ENCODE measurements at places on chromosomes 3 and 15.

DNA sequence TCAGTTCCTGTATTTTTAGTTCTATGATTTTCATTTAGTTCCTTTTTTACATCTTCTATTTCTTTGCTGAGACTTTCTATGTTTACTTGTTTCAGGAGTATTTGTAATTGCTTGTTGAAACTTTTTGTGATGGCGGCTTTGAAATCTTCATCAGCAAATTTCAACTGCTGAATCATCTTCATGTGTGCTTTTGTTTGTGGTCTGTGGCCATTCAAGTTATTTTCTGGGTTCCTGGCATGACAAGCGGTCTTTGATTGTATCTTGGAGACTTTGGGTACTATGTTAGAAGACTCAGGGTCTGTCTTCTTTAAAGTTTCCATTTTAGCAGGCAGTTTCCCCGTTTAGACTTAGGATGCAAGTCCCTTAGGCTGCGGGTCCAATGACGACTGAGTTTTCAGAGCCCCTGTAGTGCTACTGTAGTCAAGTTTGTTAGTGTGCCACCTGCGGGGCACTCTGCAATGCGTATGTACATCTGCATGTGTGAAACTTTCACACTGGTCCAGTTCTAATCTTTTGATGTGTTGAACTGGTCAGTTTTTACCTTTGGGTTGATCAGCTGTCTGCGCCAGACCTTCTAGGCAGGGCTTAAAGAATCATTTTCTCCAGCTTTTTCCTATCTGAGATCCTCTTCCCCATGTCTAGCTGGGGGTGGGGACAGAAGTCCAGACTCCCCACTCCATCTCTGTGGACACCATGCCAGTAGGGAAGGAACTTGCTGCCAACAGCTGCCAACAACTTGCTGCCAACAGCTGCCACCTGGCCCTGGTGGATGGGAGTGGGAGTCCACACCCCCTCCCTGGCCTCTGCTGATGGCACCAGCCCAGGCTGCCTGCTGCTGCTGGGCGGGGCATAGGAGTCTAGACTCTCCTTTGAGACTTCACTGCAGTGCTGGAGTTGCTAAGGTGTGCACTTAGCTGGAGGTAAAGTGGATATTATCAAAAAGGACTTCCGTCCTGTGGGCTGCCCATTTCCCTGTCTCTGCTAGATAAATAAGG lies 190.9 kb downstream of the TJP1 start:
- DNase-seq: no peak

GRCh38 chr3:58093574-58094195 lies 85.5 kb downstream of the FLNB start:
- no peak for DNase-seq

DNA sequence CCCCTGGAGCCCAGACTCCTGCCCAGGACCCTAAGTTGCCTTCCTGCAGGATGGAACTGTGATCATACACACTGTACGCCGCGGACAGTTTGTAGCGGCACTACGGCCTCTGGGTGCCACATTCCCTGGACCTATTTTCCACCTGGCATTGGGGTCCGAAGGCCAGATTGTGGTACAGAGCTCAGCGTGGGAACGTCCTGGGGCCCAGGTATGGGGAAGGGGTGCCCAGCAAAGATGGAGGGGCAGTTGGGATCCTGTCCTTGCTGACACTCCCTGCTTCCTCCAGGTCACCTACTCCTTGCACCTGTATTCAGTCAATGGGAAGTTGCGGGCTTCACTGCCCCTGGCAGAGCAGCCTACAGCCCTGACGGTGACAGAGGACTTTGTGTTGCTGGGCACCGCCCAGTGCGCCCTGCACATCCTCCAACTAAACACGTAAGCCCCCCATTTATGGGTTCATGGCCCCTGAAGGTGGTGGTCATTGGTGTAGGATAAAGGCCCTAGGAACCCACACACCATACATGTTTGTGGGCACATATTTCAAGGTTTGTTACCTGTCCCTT lies 28.8 kb downstream of the NBEAL2 start:
- DNase-seq: no peak

GRCh38 chr3:25007974-25008658 lies 419.9 kb upstream of the RARB start:
- DNase-seq: no peak

DNA sequence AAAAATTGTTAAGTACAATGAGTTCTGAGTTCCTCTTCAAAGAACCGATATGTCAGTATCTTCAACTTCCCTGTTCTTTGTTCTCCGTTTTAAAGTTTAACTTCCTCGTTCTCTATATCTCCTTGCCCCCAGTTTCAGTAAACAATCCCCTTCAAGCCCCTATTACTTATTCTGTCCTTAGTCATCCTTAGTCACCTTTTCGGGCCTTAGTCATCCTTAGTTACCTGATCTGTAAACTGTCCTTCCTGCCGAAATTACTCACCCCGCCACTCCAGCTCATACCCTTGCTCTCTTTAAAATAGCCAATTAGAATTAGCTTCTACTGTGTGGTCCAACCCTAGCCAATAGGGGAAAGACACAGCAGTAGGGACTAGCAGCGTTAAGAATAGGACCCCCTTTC lies 1165.6 kb downstream of the NSUN3 start:
- DNase-seq: no peak

DNA sequence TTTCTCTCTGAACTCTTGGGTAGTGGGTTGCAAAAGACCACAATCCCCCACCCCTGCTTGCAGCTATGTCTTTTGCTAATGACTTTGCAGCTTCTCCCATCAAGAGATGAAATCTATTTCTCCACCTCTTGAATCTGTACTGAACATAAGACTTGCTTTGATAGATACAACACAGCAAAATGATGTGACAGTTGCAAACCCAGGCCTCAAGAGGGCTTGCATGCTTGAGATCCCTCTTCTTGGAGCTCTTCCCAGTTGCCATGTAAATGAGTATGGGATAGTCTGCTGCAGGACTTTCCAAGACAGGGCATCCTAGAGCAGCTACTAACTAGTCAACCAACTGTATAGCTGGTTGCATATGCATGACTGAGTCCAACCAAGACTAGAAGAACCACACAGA lies 783.6 kb downstream of the PDCD6IP start:
- no peak for DNase-seq

DNA sequence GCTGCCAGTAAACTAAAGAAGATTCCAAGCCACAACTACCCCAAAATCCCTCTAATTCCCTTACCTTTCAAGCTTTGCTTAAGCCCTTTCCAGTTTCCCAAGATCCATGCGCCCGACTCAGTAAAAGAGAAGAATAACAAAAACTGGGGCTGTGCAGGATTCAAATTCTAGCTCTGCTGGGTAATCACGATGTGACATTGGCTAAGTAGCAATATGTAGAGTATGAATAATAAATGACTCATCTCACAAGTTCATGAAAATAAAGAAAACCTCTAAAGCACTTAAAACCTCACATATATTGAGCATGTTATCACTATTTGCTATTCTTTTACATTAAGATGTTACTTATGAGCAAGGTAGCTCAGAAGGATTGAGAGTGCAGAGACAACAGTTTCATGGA lies 522.2 kb upstream of the ZNF717 start:
- DNase-seq: no peak

DNA sequence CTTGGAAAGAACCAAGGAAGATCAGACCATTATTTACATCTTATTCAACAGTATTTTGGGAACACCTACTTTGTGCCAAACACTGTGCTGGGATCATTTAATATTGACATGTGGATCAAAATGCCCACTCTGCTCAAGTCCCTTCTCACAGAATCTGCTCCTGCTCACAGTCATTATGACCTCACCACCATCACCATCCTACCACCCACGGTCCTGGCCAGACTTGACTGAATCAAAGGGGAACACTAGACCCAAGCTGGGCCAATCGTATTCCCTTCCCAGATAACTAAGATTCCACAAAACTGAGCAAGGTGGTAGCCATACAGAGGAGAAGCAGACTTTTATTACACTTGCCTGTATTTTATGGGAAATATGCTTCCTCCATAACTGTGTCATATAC lies 3.4 kb upstream of the CEP152 start:
- no peak for DNase-seq

GRCh38 chr3:117603097-117603496 lies 893.5 kb downstream of the TUSC7 start:
- no peak for DNase-seq

GRCh38 chr3:52532517-52532837 lies 1.2 kb downstream of the NT5DC2 start:
- peak; percentile 19 for DNase-seq

DNA sequence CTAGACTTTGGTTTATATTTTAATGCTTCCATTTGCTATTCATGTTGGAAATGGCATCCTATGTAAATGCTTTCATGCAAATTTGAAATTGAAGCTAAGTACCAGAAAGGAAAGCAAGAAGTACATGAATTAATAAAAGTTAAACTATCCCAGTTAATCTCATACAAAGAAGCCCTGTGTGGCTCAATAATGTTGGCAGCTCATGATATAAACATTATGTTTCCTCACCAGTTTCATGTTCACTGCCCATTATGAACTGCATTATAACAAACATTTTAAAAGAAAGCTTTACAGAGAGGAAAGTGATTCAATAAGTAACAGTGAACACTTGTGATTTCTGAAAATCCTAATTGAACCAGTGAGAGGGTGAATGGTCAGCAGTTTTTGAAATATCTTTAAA lies 62.9 kb upstream of the ROBO2 start:
- no peak for DNase-seq

- DNase-seq: no peak
Observed at GRCh38 chr3:18111796-18112232, 313.3 kb downstream of the SATB1 start.

- no peak for DNase-seq
Observed at GRCh38 chr3:88114878-88115549, 34.7 kb upstream of the C3orf38 start.

GRCh38 chr15:57263520-57263919 lies 112.8 kb upstream of the CGNL1 start:
- DNase-seq: no peak

GRCh38 chr3:112688085-112688769 lies 47.3 kb upstream of the CCDC80 start:
- no peak for DNase-seq

- DNase-seq: no peak
Observed at GRCh38 chr3:136385457-136385856, 135.3 kb downstream of the PCCB start.

DNA sequence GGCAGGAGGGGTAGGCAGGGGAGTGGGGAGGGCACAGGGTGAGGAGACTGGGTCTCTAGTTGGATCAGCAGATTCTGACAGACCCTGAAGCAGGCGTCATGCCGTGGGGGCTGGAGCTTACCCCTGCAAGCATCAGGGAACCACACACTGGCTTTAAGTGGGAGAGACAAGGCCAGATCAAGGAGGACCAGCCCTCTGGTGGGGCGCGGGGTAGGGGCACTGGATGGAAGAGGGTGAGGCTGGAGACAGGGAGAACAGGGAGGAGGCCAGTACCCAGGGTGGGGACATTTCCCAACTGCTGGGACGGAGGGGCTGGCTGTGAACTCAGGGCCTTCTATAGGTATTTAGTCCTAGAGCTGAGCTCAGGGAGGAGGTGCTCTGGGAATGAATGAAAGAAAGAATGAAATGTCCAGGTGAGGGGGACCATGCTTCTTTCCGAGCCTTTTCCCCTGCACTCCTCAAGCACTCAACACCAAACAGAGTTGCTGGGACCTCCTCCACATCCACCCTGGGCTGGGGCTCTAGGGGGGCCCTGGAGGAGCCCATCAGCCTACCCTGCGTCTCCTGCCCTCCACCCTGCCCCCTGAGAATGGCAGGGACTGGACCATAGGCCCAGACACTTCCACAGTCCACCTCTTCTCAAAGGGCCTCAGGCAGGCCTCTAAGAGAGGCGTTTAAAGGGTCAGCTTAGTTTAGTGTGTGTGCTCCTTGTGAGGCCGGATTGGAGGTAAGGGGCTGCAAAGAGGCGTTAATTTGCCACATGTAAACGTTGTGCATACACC lies 49.0 kb upstream of the FGD5 start:
- DNase-seq: no peak

- no peak for DNase-seq
Observed at GRCh38 chr3:10467904-10468612, 37.3 kb downstream of the ATP2B2 start.

DNA sequence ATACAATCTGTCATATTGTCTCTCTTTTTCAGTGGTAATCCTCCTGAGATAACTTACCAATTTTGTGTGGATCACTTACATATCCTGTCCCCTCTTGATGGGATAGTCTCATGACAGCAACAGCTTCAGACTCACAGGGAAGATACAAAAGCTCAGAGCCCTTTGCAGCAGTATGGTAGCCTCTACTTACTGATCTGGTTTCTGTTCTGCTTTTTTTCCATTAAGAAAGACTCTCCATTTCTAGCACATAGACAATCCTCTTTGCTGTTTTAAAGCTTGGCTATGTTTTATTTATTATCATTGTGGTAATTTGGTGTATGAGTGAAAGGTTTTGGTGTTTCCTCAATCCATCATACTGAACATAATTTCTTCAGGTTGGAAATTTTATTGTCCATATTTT lies 25.4 kb upstream of the SOX14 start:
- no peak for DNase-seq

GRCh38 chr3:46994801-46995731 lies 15.6 kb downstream of the NBEAL2 start:
- no peak for DNase-seq

DNA sequence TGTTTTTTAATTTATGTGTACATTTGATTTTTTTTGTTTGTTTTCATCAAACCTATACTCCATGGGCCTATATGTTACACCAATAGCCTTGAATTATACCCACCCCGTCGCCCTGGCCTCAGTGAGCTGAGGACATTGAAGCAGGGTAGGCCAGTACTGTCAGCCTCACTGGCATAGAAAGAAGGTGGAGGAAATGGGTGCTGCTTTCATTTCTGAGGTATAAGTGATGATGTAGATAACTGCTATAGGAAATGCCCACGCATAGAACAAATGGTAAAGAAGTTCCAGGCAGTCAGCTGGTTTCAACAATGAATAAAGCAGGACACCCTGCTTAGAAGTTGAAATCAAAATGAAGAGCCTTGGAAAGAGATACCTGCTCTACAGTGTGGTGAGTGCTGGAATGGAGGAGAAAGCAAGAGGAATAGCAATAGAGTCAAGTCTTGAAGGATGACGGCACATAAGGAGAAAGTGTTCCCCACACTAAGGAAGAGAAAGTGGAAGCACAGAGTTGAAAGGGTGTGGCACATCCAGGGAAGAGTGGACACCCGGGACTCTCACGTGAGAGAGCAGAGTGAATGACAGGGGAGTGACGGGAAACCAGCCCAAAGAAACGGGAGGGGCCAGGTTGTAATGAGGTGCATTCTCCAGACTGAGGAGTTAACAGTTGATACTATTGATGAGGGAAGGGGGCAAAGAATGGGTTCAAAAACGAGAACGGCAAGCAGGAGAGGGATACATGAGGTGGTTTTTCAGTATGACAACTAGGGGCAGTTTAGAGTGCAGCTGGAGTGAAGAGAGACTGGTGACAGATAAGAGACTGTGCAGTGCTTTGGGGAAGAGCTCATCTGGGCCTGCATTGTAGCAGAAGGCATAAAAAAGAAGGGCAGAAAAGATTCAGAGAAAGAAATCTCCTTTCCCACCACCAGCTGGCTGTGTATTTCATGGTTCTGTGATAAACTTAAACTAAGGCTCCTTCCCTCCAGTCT lies 70.5 kb downstream of the KLHL25 start:
- DNase-seq: peak; percentile 63

DNA sequence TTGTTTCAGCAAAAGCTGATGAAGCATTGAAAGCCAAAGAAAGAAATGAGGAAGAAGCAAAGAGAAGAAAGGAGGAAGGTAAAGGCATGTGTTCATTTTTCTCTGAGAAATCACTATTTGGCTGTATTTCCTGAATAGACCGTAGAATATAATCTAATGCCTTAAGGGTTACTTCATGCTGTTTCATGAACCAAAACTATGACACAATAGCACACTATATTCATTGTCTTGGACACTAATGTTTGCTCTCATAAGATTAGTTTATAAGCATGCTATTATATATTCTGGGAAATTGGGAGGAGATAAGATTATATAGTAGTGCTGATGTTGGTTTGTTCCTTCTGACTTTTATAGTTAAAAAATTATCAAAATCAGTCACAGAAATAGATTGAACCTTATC lies 110.1 kb upstream of the MLF1 start:
- DNase-seq: no peak

Data from CD4-positive, alpha-beta T cell treated with Interleukin-1 beta for 1 hour (primary cell).